Activated CD4-positive, alpha-beta memory T cell treated with anti-CD3 and anti-CD28 coated beads, Interleukin-2, amount 10 ng/mL, durations not matched to agents 7 days and 5 days (primary cell): ENCODE measurements at places on chromosomes 2 and 18.

- no peak for DNase-seq
Measured at GRCh38 chr2:151902829-151903228, 74.6 kb upstream of the ARL5A start.

- no peak for DNase-seq
Measured at GRCh38 chr18:68944330-68944729, 146.4 kb downstream of the CCDC102B start.

GRCh38 chr2:126698376-126698775, 42.4 kb downstream of the GYPC start:
- DNase-seq = no peak

DNA sequence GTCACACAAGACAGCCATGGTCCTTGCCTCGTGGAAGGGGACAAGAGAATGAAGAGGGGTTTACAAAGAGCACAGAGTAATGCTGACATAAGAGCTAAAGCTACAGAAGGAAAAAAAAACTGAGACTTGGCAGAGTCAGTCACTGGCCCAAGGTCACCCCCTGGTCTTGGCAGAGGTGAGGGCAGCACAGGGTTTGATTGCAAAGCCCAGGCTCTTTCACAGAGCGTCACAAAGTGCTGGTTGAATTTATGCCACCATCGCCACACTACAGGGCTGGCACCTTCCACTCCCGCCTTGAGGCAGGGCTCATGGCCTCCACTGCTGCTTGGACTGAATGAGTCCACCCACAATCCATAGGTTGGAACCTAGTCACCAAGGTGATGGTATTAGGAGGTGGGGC, 190.2 kb downstream of the INHBB start:
- no peak for DNase-seq

DNA sequence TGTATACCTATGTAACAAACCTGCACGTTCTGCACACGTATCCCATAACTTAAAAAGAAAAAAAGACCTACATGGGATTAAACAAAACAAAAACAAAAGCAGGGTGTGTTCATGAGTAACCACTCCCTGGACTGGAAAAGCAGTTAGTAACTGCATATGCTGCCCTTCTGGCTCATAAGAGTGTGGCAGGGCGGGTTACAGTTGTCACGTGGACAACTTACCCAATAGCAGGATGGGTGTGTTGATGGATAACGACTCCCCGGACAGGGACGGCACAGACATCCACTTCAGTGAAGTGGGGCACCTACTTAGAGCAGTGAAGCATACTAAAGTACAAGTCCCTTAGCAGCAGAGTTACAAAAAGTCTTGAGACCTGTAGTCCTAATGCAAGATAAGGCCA, 136.7 kb downstream of the CCBE1 start:
- DNase-seq = no peak

DNA sequence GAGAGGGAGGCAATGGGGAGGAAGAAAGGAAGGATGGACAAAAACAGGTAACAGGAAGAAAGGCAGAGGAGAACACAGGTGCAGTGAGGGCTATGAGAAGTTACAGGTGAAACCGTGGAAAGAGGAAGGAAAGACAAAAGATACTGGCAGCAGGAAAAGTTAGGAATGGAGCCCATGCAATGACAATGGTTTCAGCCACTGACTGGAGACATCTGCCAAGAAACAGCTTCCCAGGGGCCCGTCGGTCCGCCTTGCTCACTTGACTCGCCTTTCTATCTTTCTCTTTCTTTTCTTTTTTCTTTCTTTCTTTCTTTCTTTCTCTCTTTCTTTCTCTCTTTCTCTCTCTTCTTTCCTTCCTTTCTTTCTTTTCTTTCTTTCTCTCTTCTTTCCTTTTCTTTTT, 37.5 kb downstream of the ST8SIA5 start:
- no peak for DNase-seq

DNA sequence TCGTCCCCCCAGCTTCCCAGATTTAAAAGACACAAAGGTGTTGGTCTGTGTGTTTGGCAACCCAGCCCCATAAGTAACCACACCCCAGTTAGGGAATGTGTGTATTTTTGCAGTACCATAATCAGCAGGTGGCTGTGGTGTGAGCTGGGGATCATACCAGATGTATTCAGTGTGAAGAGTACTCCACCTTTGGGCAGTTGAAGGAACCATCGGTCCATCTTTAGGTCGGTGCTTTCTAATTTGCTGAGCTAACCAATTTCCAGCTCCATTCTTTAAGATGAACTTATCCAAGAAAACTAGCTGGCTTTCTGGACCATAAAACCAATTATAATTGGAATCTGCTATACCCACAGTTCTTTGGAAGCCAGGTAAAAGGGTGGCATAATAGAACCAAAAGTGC, 3.2 kb downstream of the DSEL start:
- DNase-seq = no peak

DNA sequence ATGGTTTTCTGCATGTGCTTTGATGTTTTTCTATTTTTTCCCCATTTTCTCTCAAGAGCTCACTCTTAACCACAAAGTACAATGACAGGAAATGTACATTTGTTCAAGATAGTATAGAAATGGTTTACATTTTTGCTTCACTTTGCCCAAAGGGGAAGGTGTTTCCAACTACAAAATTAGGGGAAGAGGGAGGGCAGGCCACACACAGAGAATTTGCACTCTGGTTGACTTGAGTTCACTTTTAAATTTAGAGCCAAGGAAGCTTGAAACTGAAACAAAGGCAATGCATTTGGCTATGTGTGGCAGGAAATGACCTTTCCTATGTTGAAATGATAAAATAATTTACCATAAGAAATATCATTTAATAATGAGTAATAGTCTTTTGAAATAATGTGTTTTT, 19.1 kb upstream of the VIT start:
- no peak for DNase-seq

- DNase-seq = no peak
Measured at GRCh38 chr2:230419181-230419580, 3.2 kb downstream of the SP100 start.

GRCh38 chr2:156522864-156523440, 86.8 kb downstream of the GPD2 start:
- DNase-seq = no peak

GRCh38 chr2:199603721-199604291, 146.1 kb upstream of the SATB2 start:
- DNase-seq = no peak

DNA sequence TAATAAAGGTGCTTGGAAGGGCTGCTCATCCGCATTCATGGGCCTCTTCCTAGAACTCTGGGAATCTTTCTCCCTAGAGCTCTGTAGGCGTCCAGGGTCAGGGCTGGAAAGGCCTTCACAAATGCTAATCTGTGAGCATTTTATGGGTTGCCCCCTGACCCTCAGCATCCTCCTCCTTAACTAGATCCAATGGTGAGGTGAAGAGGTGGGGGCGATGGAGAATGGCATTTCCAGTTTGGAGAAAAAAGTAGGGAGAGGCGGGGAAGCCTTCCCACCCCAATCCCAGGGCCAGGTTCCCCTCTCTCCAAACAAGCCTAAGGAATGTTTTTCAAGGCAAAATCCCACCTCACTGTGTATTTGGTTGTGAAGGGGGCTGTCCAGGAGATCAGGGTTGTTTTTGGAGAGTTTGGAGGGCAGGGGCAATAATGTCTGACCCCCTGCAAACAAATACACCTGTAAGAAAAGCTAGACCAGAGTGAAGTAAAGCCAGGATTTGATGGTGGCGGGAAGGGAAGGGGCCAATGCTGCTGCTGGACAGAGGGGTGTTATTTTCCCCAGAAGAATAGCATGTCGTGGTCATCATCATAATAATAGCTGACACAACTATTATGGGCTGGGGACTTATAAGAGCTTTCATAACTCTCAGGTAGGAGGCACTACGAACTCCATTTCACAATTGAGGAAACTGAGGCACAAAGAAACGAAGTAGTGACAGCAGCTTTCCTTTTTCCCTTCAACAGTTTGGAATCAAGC, 1.4 kb upstream of the MYCN start:
- no peak for DNase-seq

GRCh38 chr2:39380525-39381150, 56.4 kb downstream of the MAP4K3 start:
- no peak for DNase-seq

GRCh38 chr2:154484338-154485099, 214.0 kb upstream of the KCNJ3 start:
- DNase-seq = no peak

DNA sequence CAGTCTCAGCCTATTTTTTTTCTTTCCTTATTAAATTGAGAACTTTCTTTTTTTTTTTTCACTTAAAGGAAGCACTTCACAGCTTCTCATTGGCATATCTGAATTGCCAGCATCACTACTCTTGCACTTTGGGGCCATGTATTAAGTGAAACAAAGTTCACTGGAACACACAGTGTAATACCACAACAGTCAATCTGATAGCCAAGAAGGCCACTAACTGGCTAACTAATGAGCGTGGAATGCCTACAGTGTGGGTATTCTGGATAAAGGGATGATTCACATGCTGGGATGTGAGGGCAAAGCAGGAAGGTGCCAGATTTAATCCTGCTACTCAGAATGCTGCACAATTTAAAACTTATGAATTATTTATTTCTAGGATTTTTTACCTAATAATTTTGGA, 11.7 kb upstream of the C18orf63 start:
- no peak for DNase-seq

DNA sequence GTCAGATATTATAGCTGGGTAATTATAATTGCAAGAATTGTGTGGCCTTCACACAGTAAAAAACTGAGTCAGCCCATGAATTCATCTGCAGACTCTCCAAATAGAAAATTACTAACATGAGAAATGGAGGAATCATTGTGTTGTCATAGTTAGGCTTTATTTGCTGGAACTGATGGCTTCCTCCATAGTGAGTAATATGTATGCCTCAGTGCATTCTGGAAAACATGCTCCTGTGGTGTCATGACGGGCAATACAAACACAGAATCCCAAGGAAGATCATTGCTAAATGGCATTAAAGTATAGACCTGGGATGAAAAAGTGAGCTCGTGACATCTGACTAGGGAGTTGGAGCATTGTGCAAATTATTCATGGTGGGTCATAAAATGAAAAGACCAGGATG, 23.6 kb upstream of the NMS start:
- no peak for DNase-seq

DNA sequence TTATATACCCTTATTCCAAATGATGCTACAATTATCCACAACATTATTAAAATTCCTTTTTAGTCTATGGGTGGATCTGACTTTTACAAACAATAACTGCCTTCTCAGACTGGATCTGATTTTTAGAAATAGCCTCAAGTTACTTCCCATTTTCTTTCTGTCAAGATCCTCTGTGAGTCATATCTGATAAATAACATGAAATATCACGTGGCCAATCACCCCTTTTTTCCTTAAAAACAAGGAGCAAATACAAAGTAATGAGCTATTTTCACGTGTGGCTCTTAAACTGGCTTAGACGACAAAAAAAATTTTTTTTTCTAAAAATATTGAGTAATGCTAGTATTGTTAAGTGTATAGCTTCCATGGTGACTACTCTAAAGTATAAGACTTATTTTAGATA, 6.7 kb downstream of the PELI1 start:
- DNase-seq = no peak

GRCh38 chr2:3637692-3638455, 20.1 kb upstream of the ALLC start:
- no peak for DNase-seq

DNA sequence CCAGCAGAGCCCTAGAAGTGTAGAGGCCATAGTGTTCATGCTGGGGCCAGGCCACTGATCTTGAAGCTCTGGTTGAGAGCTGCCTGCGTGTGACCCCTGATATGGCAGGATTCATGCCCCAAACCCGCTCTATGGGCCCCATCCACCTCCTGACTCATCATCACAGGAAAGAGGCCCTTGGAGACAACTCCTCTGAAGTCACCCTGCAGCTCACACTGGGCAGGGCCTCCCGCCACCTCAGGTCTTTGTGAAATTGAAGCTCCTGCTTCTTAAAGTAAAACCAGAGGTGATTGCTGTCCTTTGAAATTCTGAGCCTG, 12.0 kb upstream of the TUBB6 start:
- no peak for DNase-seq

DNA sequence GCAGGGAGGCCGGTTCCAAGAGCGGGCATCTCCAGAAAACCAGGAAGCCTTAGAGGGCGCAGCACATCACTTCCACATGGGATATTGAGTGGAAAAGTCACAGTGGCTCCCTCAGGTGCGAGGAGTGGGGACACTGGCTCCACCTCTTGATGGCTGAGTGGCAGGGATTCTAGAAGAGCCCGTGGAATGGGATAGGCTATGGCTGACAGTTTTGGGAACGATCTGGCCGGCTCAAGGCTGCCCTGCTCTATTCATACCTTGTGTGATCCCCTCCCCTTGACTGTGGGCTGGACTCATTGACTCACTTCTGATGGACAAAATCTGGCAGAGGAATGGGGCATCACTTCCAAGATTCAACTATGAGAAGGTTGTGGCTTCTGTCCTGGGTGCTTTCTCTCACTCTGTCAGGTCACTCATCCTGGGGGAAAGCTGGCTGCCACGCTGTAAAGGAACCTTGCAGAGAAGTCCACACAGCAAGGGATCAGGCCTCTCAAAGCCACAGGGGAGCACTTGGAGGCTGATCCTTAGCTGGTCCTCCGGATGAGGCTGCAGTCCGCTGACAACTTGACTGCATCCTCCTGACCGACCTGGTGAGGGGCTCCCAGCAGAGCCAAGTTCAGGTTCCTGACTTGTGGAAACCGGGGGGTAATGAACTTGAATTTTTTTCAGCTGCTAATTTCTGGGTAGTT, 46.7 kb upstream of the HS6ST1 start:
- no peak for DNase-seq

DNA sequence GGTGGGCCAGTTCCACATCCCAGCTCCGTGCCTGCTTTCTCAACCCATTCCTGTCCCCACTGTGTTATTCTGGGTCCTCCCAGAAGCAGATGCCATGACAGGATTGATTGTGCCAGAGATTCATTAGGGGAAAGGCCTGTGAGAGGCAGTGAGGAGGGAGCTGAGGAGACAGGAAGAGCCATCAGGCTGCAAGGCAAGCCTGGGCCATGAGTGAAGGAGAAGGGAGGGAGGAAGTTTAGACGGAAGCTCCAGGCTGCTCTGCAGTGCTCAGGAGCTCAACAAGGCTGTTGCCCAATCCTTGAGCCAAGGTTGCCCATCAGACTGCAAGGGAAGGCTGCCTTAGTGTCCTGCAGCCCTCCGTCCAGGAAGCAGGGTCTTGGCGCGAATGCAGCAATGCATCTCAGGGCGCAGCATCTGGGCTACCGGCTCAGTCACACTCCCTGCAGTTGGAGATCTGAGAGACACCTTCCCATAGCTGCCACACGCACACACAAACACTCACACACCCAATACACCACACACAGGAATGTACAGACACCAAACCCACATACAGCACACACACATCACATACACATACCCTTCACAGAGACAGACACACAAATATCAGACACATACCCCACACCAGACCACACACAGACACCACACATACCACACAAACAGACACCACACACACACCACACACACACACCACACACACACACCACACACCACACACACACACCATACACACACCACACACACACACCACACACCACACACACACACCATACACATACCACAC, 139.5 kb upstream of the NDUFV2 start:
- DNase-seq = no peak

DNA sequence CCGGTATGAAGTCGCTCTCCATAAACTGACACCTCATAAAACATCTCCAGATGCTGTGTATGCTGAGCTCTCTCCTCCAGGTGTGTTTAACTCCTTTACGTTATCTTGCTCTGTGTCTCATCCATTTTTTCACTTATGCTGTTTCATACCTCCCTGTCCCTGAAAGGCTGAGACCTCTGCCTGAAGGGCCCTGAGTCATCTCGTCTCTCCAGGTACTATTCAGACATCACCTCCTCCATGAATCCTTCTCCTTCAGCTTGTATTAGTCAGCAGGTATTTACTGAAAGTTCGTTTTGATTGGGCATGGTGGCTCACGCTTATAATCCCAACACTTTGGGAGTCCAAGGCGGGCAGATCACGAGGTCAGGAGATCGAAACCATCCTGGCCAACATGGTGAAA, 244.5 kb upstream of the EPHA4 start:
- DNase-seq = no peak
